ENCODE measurements at places on chromosomes 2 and 18.

GRCh38 chr18:24006712-24007313, 7.7 kb upstream of the TTC39C start:
- DNase-seq = no peak

GRCh38 chr2:28664120-28664842, 87.3 kb upstream of the PPP1CB start:
- DNase-seq = peak; percentile 13

DNA sequence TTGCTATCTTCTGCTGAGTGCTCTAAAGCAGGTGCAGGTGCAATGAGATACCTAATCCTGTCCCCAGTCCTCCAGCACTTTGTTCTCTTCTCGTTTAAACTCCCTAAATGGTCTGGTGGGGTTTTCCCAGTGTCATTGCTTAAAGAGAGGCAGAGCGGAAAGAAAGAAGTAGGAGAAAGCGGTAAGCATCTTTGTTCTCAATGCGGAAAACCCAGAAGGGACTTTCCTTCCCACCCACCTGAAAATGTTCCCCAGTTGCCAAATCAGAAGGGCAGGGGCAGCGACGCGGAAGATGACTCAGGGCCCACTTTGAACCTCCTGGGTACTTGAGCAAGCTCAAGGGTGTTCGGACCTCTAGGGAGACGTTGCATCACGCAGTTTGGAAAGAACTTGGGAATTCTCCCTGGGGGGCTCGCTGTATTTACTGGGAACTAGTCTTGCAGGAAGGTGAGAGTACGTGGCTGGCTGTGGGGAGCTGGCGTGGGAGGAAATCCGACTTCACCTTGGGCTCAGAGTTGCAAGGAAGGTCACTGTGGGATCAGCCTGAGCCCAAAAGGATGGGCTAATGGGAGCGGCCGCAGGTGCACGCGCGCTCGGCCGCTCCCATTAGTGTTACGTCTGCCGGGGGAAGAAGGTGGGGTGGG, 589 bp upstream of the SGPP2 start:
- DNase-seq = no peak

DNA sequence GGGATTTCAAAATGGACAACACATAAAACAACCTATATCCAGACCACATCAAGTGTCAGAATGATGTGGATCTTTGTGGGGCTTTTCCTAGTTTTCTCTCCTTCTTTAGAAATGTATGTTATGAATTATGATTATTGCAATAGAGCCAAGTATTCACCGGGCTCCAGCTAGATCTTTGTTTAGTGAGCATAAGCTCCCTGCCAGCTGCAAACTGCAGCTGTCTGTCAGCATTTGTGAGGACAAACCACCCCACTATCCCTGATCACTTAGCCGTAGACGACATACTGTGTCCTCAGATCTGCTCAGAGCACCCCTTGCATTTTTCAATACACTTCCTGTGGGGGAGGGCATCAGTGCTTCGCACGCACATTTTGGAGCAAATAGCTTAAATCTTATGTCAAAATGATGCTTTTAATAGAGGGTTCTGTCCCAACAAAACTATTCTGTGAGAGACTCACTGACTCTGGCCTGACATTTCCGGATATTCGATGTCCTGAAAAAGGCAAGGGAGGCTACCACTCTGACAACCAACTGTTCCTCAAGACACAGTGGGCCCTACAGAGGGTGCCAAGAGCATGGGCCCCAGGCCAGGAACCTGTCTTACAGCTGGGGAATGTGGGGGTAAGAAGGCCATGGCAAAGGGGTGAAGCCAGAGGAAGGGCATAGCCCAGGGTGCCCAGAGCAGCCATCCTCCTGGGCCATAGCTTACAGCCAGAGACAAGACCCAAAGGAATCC, 346.0 kb downstream of the ARHGAP15 start:
- no peak for DNase-seq

DNA sequence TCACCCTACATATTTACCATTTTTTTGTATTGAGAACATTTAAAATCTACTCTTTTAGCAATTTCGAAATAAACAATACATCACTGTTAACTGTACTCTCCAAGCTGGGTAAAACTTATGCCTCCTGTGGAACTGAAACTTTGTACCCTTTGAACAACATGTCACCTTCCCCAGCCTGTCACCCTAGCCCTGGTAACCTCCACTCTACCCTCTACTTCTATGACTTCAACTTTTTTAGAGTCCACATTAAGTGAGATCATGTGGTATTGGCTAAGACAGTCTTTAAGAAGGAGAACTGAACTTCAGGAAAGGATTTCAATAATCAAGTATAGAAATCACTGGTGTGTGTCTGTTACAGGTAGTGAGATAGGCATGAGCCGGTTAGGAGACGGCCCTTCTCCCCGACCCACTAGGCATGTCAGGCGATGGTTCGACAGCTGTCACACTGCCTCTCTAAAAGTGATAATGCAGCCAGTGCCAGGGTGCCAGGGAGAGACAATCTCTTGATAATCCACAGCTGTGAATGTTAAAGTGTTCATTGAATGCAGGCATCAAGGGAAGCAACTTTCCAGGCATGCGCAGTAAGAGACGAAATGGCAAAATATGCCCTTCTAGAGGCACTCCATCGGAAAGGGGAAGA, 74.6 kb upstream of the RNF152 start:
- no peak for DNase-seq

GRCh38 chr18:74378179-74378682, 62.6 kb downstream of the C18orf63 start:
- no peak for DNase-seq

GRCh38 chr2:9765611-9766531, 77.4 kb upstream of the TAF1B start:
- no peak for DNase-seq

DNA sequence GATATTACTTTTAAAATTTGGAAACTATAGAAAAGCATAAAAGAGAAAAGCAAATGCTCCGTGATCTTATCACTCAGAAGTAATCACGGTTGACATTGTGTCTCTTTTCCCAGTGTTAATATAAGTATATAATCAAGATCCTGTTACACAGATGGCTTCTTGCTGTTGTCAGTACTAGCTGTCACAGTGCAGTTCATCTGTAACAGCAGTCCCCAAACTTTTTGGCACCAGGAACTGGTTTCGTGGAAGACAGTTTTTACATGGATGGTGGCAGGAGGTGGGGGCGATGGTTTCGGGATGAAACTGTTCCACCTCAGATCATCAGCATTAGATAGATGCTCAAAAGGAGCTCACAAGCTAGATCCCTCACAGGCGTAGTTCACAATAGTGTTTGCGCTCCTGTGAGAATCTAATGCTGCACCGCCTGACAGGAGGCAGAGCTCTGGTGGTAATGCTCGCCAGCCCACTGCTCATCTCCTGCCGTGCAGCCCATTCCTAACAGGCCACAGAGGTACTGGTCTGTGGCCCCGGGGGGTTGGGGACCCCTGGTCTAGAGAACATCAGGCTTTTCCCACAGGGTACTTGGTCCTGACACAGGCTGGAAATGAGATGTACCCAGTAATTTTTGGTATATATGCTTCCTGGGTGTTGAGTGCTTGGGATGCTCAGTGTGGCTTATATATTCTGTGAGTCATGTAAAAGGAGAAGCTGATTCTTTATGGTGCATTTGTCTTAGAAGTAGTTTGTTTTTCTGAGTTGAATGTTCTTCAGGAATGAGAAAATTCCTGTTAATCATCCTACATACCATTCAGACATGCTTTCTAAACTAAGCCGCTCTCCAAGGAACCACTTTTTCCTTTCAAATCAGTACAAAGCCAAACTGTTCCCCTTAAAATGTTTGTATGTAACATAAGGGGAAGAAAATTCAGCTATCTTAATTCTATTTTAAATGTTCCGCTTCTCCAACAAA, 121.8 kb downstream of the NCK2 start:
- DNase-seq = peak; percentile 46

DNA sequence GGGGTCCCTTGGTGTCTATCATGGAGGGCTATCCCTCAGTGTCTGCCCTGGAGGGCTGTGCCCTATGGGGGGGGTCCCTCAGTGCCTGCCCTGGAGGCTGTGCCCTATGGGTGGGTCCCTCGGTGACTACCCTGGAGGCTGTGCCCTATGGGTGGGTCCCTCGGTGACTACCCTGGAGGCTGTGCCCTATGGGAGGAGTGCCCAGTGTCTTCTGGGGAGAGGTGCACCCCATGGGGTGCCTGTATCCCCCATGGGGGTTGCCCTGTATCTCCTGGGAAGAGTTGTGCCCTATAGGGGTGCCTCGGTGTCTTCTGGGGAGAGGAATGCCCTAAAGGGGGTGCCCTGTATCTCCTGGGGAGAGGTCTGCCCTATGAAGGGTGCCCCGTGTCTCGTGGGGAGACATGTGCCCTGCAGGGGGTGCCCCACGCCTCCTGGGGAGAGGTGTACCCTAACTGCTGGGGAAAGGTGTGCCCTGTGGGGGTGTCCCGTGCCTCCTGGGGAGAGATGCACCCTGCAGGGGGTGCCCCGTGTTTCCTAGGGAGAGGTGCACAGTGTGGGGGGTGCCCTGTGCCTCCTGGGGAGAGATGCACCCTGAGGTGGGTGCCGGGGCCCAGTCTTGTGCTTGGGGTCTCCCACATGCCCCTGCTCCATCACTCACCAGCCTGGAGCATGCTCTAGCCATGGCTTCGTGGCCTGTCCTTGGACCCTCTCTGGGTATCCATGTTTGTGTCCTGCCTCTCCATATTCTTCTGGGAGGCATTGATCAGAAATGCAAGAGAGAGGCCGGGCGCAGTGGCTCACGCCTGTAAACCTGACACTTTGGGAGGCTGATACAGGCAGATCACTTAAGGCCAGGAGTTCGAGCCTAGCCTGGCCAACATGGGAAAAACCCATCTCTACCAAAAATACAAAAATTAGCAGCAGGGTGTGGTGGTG, 215.6 kb downstream of the HDAC4 start:
- no peak for DNase-seq

- peak; percentile 46 for DNase-seq
Observed at GRCh38 chr2:109663721-109664120, 49.6 kb downstream of the SOWAHC start.

Measured in HCEC 1CT (cell line).